ENCODE measurements at places on chromosomes 2 and 18.

GRCh38 chr2:62287899-62288880 lies 92.3 kb downstream of the B3GNT2 start:
- no peak for DNase-seq

DNA sequence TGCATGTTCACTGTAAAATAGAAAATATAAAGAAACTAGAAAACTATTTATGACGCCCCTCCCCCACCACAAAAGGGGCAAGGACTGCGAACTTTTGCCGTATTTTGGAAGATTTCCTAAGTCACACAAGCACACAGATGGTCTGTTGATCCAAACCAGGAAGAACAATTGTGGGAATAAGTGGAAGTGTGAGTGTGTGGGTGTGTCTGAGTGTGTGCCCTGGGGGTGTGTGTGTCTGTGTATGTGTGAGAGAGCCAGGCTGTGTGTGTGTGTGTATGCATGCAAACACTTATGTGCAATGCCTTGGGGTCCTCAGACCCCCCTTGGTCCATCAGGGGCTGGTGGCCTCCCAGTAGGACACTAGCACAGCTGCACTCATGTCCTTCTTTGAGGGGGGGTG lies 43.1 kb downstream of the HPCAL1 start:
- DNase-seq: no peak

DNA sequence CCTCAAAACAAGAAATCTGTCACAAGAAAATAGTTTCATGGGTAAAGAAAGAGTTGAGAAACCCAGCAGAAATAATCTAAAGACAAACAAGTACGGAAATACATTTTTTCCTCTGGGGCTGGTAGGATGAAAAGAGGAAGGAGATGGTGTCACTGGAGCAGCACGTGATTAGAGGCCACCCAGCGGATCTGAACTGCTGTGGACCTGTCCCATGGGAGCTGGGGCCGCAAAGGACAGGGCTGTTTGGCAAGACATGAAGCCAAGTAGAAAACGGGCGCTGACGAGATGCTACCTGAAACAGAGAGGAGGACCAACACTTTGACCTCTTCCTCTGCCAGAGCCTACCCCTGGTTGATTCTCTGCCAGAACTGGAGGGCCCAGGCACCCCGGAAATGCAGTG lies 295.4 kb upstream of the ATP5MC3 start:
- no peak for DNase-seq

GRCh38 chr2:220736778-220737177 lies 835.3 kb downstream of the EPHA4 start:
- DNase-seq: no peak

GRCh38 chr2:177772529-177772928 lies 300.0 kb downstream of the PDE11A start:
- DNase-seq: no peak

DNA sequence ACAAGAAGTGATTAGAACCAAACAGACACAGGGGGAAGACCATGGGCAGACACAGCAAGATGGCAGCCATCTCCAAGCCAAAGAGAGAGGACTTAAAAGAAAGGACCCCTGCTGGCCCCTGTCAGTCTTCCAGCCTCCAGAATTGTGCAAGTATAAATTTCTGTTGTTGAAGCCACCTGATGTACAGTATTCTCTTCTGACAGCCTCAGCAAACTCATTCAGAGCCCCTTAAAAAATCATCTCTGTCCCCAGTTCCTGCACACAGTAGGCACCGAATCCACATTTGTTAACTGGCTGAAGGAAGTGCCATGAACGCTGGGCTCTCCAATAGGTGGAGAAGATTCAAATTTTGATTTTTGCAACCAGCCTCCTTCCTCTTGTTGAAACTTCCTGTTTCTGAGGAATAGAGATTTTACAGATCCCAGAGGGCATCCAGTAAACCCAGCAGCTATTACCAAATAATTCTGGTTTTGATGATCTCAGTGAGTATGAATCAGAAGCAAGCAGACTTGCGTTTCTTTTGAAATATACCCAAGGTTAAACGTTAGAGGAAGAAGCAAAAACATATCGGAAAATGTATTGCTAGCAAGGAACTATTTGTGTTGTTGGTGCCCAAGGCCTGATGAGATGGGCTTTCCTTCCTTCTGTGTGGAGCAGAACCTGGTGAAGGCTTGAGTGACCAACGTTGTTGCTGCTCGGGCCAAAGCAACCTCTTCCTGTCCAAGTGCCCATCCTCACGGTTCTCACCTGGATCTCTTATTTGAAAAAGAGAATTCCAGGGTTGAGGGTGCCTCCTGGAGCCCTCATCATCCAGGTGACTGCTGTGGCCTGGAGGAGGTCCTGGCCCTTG lies 47.7 kb upstream of the PLB1 start:
- no peak for DNase-seq

- DNase-seq: no peak
Measured at GRCh38 chr18:79121746-79122474, 52.7 kb downstream of the ATP9B start.

GRCh38 chr18:8762968-8763367 lies 57.6 kb downstream of the MTCL1 start:
- DNase-seq: no peak

- DNase-seq: no peak
Measured at GRCh38 chr18:32798209-32798960, 25.6 kb upstream of the KLHL14 start.

- no peak for DNase-seq
Measured at GRCh38 chr2:65128297-65129190, 1.4 kb downstream of the RAB1A start.

- DNase-seq: no peak
Measured at GRCh38 chr2:67514515-67514914, 117.4 kb downstream of the ETAA1 start.

GRCh38 chr2:69306822-69307578 lies 80.0 kb downstream of the GFPT1 start:
- peak; percentile 39 for DNase-seq

GRCh38 chr2:241924069-241924908 lies 54.8 kb downstream of the RTP5 start:
- no peak for DNase-seq

DNA sequence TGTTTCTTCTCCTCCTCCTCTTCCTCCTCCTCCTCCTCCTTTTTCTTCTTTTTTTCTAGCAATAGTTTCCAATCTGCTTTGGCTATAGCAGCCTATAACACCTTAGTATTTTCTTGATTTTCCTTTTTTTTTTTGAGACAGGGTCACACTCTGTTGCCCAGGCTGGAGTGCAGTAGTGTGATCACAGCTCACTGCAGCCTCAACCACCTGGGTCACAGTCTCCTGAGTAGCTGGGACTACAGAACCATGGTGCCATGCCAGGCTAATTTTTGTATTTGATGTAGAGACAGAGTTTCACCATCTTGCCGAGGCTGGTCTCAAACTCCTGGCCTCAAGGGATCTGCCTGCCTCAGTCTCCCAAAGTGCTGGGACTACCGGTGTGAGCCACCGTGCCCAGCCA lies 10.7 kb upstream of the THNSL2 start:
- DNase-seq: no peak

DNA sequence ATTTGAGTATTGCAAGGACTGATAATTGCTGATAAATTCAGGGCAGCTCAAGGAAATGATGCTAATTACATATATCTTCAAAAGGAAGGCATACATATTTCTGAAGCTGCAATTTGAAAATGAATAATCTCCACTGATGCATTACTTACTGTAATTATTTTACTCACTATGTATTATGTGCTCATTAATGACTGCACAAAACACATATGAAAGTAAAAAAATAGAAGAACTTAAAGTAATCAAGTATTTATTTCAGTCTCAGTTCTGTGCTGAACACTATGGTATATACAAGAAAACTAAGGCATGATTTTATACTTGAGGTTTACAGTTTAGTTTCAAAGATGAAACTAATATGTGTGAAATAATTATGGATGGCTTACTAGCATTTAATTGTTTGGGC lies 9.3 kb downstream of the ACTR3 start:
- no peak for DNase-seq

DNA sequence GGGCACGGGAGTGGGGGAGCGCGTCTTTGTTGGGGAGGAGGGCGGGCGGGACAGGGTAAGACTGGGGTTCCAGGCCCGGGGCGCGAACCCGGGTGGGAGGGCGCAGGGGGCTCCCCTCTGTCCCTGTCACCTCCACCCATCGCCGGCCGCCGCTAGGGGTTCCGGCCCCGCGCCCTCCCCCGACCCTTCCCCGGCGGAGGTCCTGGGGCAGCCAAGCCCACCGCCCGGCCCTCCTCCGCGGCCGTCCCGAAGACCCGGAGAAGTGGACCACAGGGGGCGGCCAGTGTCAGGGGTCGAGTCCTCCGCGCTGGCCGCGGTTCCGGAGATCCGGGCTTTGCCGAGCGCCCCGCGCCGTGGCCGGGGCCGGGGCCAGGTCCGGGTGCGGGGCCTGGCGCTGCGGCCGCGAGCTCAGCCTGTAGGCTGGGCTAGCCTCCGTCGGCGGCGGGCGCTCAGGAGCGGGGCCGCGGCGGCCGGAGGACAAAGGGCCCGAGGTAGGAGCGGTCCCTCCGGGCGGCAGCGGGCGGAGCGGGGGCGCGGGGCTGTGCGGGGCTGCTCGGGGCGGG lies 16.6 kb upstream of the E2F6 start:
- DNase-seq: no peak

DNA sequence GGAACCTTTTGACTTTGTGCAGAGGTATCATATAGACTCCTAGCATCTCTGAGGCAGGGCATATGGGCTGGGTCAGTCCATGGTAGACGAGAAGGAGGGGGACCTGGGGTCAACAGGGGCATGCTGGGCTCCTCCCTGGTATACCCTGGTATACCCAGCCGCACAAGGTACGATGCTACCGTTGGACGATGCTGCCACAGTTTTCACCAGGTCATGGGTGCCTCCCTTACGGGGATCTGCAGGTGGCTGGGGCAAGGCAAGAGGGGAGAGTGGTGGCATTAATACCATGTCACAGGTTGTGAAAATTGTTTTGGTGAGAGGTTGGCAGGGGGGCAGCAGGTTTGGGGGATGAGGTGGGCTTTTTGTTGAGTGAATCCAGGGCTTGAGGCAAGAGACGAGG lies 149.8 kb downstream of the TSN start:
- no peak for DNase-seq

GRCh38 chr2:109337221-109337620 lies 208.2 kb downstream of the SH3RF3 start:
- DNase-seq: no peak

GRCh38 chr2:100422320-100423055 lies 5.0 kb upstream of the CHST10 start:
- DNase-seq: no peak

DNA sequence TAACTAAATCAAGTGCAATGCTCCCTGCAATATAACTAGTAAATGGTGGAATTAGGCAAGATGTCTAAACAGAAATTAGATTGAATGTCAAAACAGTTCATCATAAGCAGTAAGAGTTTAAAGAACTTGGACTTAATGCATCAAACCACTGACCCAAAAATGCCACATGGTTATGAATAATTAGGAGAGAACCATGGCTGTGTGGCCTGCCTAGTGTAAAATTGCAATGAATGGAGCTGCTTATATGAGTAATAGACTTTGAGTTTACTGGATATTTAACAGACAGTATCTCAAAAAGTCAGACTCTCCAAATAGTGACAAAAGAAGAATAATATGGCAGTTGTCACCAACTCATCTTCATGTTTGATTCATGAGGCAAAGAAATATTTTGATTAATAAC lies 101.6 kb upstream of the COL5A2 start:
- no peak for DNase-seq

GRCh38 chr2:60267122-60267521 lies 286.3 kb downstream of the BCL11A start:
- no peak for DNase-seq

GRCh38 chr2:70142590-70143313 lies 48.1 kb downstream of the C2orf42 start:
- DNase-seq: peak; percentile 97

DNA sequence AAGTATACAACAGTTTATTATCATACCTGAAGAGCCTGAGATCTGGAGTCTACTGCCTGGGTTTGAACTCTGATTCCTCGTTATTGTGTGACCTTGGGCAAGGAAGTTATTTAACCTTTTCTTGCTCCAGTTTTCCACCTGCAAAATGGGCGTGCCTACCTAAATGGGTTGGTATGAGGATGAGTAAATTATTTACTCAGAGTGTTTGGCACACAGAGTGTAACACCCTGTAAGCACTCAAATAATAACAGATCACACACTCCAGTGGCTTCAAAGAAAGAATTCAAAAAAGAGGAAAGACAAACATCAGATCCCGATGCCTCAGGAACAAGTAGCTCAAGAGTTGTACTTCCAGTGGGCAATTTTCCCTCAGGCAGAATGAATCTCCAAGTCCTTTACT lies 2.4 kb downstream of the SRD5A2 start:
- DNase-seq: no peak

GRCh38 chr2:120472031-120472430 lies 126.1 kb downstream of the INHBB start:
- no peak for DNase-seq

- no peak for DNase-seq
Measured at GRCh38 chr18:55763805-55764204, 175.8 kb upstream of the TCF4 start.

DNA sequence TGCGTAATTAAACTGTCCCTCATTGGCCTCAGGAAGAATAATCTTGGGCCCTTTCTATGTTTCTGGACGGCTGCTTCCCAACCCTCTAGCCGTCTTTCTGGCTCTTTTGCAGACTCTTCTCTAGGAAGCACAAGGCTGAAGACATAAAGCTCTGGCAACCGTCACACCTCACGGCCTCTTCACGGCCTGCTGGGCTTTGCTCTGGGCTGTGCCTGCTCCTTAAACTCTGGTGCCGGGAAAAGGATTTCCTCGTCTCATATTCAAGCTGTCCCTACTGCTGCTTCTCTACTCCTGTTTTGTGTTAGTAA lies 36.0 kb upstream of the WIPF1 start:
- no peak for DNase-seq

DNA sequence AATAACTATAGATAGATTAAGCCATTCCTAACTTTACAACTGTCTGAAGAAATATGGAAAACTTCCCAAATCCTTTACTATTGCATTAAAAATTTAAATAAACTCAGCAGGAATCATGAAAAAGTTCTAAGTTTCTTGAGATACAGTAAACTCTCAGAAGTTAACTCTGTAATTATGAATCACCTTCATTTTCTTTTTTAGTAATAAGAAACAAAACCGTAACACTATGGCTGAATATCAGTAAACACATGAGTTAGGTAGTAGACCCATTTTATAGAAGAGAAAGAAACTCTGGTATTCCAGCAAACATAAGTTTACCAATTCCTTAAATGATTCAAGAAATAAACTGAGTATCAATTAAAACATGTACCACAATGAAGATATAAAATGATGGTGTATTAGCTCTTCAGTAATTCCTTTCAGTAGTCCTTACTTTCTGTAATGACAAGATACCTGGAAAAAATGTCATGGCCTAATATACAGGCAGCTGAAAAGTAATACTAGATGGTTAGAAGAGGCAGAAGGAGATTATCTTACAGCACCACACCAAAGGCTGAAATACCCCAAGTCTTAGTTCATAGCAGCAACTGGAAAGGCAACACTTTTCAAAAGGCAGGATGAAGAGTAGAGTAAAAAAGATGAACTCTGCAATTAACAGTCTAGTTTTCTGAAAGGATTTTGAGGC lies 11.5 kb downstream of the TRIP12 start:
- DNase-seq: no peak

DNA sequence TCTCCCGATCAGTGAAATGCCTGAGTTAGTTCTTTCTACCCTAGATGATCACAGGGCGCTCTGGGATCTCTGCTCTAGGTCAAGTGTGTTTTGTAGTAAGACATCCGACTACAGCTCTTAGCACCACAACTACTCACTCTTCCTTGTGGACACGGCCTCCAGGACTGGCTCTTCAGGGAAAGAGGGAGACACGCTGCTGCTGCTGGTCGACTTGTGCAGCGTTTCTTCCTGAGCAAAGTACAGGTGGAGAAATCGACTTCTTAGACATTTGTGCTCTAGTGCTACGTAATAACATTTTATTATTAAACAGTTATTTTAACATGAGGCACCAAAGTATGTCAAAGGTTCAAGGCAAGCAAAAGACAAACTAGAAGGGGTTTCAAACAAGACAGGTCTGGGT lies 57.0 kb downstream of the PRELID3A start:
- DNase-seq: no peak
